Activated T-cell treated with anti-CD3 and anti-CD28 coated beads, Interleukin-2, amount 50 U/mL, for 4 hours (primary cell): ENCODE measurements at places on chromosomes 1 and 21. TPM values are rescaled to one million over a fixed set of nuclear protein-coding genes. Genes with fewer than 3 reads are reported as not detected.

- DNase-seq, result no peak
Measured at GRCh38 chr21:17250778-17251241, 262.0 kb upstream of the CXADR start.

DNA sequence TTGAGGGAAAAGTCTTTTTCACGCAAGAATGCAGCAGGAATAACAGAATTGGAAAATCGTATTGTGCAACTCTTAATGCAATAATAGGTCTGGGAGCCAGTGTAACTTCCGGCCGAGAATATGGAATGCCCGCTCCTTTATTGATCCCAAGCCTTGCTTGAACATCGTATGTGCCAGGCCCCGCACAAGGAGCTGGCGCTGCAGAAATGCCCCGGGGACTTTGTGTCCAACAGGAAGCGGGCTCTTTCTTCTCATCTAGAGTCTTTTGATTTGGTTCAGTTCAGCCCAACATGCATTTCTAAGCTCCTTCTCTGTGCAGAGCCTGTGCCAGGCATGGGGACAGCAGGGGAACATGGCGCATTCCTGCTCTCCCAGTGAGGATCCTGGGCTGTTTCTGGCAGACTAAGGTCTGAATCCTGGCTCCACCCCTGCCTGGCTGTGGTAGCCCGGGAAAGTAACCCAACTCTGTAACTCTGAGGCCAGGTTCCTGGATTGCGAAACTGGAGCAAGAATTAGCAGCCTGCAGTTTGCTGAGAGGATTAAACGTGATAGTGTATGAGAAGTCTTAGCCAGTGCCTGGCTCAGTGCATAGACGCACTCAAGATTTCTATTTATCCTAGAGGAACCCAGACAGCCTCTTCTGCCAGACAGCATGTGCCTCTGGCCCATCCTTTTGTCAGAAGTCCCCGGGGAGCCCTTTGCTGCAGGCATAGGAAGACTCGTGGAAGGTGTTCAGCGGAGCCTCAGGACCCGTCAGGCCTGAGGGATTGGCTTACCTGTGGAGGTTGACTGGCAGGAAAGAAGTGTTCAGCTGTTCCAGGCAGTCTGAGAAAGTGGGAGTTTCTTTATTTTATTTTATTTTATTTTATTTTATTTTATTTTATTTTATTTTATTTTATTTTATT is 987 bp upstream of the CDCP2 start:
- no peak for DNase-seq

DNA sequence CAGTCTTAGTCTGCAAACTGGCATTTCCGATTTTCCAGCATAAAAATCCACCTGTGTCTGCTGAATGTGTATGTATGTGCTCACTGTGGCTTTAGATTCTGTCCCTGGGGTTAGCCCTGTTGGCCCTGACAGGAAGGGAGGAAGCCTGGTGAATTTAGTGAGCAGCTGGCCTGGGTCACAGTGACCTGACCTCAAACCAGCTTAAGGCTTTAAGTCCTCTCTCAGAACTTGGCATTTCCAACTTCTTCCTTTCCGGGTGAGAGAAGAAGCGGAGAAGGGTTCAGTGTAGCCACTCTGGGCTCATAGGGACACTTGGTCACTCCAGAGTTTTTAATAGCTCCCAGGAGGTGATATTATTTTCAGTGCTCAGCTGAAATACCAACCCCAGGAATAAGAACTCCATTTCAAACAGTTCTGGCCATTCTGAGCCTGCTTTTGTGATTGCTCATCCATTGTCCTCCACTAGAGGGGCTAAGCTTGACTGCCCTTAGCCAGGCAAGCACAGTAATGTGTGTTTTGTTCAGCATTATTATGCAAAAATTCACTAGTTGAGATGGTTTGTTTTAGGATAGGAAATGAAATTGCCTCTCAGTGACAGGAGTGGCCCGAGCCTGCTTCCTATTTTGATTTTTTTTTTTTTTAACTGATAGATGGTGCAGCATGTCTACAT is 2.5 kb upstream of the OLFML3 start:
- no peak for DNase-seq

DNA sequence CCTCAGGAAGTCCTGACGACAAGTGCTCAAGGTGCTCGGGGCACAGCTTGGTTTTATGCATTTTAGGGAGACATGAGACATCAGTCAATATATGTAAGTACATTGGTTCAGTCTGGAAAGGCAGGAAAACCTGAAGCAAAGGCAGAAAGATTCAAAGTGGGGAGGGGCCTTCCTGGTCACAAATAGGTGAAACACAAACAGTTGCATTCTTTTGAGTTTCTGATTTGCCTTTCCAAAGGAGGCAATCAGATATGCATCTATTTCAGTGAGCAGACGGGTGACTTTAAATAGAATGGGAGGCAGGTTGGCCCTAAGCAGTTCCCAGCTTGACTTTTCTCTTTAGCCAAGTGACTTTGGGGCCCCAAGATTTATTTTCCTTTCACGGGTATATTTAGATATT is 8.9 kb upstream of the RNF187 start:
- DNase-seq, result no peak

Gene NR1I3
- total RNA-seq, result not detected

DNA sequence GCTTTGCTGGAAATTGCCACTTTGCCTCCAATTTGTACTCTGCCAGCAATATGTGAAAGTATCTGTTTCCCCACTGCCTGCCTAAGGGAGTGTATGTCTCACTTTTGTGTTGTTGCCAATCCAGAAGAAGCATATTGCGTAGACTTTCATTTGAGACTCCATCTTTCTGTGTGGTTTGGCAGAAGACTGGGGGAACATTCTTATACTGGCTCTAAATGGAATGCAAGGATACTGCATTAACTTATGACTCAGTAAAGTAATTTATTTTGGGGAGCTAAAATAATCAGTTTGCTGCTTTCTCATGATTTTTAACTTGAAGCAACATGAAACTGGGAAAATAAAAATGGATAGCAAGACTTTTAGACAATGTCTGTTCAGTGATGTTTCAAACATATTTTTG is 107.7 kb upstream of the TMPRSS2 start:
- DNase-seq, result no peak

Gene ZC3H12A
- total RNA-seq, result 59.8 TPM

DNA sequence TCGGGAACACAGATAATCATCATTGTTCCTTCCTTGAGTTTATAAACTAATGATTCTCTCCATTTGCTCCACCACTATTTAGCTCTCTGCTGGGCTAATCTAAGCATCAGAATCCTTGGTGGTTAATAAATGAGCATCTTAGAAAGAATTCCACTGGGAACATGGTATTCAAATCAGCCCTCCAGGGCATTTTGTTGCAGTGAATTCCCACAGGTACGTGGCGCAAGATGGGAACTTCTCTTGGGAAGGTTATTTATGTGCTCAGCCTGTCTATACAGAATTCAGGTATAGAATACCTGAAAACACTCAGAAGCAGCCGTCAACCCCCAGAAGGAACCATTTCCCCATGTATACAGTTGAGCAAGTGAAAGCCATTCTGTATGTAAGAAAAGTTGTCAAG is 131.5 kb downstream of the NTNG1 start:
- DNase-seq, result no peak

GRCh38 chr1:204473400-204473965 is 21.1 kb downstream of the PIK3C2B start:
- no peak for DNase-seq

DNA sequence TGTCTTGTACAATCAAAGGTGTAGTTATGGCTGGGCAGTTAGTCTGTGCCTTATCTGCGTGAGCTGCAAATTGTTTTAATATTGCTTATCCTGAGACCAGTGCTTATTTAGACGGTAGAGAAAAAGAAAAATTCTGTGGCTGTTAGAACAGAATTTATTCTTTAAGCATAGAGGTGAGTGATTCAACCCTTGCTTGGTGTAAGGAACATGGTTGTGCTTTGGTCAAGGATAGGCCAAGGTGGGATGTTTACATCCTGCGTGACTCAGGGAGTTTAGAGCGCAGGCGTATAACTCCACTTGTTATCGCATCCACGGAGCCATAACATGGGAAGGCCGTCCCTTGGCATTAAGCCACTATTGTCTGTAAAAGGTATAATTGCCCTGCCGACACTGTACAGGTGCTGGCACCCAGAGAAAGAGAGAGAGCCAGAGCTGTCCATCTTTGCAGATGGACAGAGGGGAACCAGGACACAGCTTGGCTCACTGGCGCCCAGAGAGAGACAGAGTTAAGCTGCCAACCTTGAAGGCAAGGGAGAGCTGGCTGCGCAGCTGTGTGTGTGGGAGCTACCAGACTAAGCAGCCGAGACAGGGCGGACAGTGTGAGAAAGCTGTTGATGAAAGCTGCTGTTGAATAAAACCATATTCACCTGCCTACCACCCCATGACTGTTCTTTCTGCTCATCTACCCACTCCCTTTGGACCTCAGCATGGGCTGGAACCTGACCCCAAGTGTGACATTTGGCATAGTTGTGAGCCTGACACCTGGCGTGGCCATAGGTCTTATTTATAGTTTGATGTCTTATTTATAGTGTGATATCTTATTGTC is 200.4 kb downstream of the DYRK1A start:
- DNase-seq, result no peak

- DNase-seq, result no peak
Measured at GRCh38 chr1:188372821-188373220, 1544.1 kb downstream of the PLA2G4A start.

Gene RORC
- total RNA-seq, result 5.1 TPM

Gene HNRNPCL4
- not detected for total RNA-seq

- DNase-seq, result peak; percentile 19
Measured at GRCh38 chr1:6612641-6613360, 730 bp upstream of the PHF13 start.

DNA sequence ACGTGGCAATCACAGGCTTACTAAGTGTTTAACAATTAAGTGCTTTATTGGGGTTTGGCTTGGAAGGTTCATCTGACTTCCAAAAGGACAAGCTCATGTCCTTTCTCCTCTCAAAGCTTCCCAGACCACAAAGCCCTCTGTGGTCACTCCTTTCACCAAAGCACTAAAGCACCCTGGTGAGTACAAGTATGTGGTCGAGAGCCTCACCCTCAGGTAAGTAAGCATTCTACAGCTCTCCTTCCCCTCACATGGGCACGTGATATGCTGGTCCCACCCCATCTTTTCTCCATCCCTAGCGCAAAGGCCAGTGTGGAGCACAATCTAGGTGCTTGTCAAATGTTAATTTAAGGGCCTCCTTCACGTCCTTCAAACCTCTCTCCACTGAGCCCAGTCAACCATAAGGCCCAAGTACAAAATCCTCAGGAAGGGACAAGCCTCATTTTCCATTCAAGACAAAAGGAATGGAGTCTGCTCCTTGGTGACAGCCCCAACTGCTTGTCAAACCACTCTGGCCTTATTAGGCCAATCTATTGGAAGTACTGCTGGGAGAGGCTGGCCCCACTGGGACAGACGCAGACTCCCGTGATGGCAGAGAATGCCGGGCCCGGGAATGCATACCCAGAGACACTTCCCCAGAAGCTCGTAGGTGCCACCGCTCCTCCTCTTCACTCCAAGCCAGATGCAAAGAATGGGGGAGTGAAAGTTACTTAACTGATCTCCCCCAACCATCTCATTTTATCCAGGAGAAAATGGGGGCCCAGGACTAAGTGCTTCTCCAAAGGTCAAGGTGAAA is 7.8 kb downstream of the STMN1 start:
- no peak for DNase-seq

DNA sequence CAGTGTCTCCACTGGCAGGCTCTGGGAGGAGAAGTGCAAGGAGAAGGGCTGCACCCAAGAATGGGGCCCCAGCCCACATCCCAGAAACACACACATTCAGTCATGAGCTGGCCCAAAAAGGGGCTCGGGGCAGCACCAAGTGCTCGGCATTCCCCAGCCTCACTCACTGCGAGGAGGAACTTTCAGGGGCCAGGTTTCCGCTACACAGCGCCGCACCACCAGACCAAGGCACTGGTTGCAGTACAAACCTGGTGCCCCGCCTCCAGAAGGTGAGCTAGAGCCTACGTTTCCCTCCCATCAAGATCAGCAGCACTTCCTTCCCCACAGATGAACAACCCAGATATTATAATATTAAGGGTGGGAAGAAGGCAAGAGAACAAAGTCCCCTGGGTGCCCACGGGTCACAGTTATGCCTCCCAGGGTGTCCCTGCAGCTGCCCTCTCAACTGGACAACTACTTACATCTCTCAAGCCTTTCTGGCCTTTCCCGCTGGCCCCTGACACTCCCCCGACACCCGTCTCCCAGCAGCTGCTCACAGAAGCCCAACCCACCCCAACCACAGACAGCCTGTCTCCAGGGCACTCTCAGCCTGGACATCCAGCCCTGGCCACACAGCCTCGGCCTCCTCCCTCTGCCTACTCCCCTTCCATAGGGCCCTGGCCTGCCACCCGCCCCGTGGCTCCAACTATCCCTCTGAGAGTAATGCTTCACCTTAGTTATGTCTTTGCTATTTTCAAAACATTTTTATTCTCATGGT is 3.8 kb downstream of the PBXIP1 start:
- DNase-seq, result peak; percentile 54

GRCh38 chr1:25854554-25854953 is 4.7 kb downstream of the AUNIP start:
- DNase-seq, result no peak

DNA sequence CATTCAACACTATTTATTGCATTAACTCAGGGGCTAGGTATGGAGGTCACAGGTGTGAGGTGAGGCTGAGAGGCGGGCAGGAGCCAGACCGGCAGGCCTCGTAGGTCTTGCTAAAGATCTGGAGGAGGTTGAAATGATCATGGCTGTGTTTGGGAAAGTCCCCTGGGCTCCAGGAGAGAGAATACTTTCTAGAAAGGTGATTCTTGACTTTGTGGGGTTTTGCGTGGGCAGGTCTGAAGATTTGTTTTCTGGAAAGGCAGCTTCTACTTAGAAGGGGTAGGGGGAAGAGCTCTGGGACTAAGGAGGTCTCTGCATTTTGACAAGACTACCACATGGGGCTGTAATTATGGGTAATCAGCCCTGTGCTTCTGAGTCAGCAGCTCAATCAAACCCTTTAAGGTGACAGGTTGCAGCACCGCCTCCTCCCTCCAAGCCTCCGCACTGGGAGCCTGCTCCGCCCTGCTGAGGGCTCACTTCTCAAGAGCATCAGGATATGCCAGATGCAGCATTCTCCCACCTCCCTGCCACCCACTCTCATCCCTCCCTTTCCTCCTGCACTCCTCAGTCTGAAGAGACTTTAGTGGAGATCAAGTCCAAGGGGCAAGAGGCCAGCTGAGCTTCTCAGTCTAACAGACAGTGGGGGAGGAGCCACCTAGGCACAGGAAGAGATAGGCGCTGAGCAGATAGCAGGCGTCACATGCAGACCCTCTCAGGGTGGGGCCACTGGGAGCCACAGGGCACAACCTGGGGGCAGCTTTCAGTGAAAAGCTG is 30.5 kb downstream of the SLC30A1 start:
- no peak for DNase-seq

Gene FOXD2
- not detected for total RNA-seq

Gene EPHA10
- total RNA-seq, result 0.13 TPM

Gene MEAF6
- 87.2 TPM for total RNA-seq

Gene TENT5C
- total RNA-seq, result 3.6 TPM

- DNase-seq, result no peak
Measured at GRCh38 chr1:2639607-2640521, 7.0 kb upstream of the MMEL1 start.

- no peak for DNase-seq
Measured at GRCh38 chr1:42807056-42807668, 9.8 kb upstream of the ERMAP start.

DNA sequence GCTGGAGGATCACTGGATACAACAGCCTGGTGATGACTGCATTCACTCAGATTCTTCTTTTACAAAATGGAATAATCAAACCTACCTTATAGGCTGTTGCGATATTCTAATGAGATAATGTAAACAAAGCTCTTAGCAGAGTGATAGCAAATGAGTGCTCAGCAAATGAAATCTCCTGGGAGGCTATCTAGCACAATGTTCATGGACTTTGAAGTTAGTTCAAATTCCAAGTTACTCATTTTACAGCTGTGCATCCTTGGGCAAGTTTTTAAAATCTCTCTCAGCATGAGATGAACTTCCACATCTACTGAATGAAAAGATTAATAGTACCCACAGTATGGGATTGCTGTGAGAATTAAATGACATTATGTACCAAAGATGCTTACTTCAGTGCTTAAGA is 80.8 kb upstream of the PAPPA2 start:
- no peak for DNase-seq
